ENCODE measurements at places on chromosomes 16 and 17. TPM values are rescaled to one million over a fixed set of nuclear protein-coding genes. Genes with fewer than 3 reads are reported as not detected.

DNA sequence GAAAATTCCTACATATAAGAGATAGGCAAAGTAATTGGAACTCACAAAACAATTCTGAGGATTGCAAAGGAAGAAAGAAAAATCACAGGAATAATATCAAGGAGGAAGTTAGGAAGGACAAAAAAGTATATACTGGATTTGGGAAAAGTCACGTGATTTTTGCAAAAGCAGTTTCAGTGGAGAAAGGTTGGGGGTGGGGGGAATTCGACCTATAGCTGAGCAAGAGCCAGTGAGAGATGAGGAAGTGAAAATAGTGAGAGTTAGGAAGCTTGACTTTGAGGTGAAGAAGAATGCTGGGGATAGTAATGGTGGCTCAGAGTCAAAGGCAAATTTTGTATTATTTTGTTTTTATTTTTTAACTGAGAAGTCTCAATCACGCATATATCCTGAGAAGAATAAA, 438.0 kb upstream of the PMFBP1 start:
- H3K27ac ChIP-seq: no peak overlapping the region
- H3K27me3 ChIP-seq: no peaks in the 10 kb centered on the region
- no peaks in the 10 kb centered on the region for H3K4me1 ChIP-seq
- no peak for DNase-seq
- H3K4me3 ChIP-seq: no peak overlapping the region

RPS6KB1 gene
- 34.5 TPM for total RNA-seq

TP53TG3B gene
- not detected for total RNA-seq

KRT33A gene
- total RNA-seq: not detected

GRCh38 chr16:12095275-12096156, 119.0 kb downstream of the SNX29 start:
- DNase-seq: peak; percentile 76
- H3K4me1 ChIP-seq: peaks cover 13% of the 10 kb centered on the region
- no peaks in the 10 kb centered on the region for H3K36me3 ChIP-seq

GRCh38 chr16:87548046-87548445, 54.3 kb upstream of the JPH3 start:
- peaks cover 14% of the 10 kb centered on the region for H3K4me1 ChIP-seq
- H3K4me3 ChIP-seq: no peak overlapping the region
- H3K27ac ChIP-seq: no peak overlapping the region
- H3K27me3 ChIP-seq: peaks cover 84% of the 10 kb centered on the region

NHLRC4 gene
- total RNA-seq: not detected
